ENCODE measurements at places on chromosomes 4 and X.

- no peak for DNase-seq
Observed at GRCh38 chr4:181078196-181078595, 1165.0 kb upstream of the TENM3 start.

DNA sequence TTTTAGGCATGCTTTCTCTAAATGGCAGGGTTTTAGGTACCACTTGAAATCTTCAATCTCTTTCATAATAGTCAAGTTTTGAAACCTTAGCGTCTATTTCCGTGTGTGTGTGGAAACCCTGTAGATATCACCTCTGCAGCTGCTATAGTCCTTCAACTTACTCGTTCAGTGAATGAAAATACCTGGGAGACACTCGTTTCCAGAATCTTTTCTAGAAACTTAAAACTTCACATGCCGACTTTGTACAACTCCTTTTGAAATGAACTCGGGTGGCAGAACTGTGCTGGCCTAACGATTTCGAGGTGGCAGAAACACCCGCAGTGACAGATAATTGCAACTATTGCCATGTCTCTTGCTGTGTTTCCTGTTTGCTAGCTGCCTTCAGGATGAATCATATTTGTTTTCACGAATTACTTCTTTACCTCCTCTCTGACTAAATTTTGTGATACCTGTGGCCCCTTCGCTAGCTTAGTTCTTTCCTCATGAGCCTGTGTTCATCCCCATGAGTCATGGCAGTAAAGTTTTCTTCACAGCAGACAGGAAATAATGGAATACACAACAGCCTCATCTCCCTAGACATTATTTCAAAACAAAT, 104.7 kb upstream of the SMIM10 start:
- DNase-seq: no peak

DNA sequence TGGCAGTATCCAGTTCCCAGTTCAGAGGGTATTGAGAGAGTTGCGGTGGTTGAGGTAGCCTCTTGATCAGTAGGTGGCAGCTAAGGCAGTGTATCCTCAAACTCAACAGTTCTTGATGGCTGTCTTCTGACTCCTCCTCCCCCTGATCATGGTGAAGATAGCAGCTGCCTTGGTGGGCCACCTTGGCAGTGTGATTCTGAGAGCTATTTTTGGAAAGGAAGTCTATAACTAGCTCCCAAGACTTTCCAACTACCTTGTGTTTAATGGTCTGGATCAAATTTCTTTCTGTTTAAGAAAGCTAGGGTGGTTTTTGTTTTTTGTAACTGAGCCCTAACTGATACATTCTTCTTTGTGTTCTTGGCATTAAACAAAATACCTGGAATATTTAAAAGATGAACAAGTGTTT, 10.5 kb upstream of the TBC1D19 start:
- DNase-seq: peak; percentile 83

GRCh38 chrX:144730471-144730870, 516.8 kb upstream of the SPANXN1 start:
- DNase-seq: no peak

- DNase-seq: no peak
Observed at GRCh38 chr4:67941074-67941473, 22.2 kb downstream of the TMPRSS11A start.

DNA sequence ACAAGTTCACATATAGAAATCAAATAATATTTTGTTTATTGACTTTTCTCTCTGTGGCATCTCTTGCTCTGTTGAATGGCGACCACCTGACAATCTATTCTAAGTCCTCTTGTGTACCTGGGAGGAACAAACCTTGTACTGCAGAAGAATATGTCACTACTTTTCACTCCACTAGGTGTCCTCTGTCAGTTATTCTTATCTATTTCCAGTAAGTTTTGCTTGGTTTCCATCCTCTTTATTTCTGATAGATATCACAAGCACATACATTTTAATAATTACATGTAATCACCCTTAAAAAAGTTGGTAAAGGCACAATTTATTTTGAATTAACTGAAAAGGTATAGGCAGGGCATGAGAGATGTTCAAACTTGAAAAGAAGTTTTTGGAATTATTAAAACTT, 238.4 kb downstream of the SNCA start:
- peak; percentile 5 for DNase-seq

GRCh38 chrX:108947205-108947604, 210.8 kb upstream of the IRS4 start:
- DNase-seq: no peak

GRCh38 chrX:101462892-101463291, 22.4 kb upstream of the ARMCX4 start:
- DNase-seq: peak; percentile 55

DNA sequence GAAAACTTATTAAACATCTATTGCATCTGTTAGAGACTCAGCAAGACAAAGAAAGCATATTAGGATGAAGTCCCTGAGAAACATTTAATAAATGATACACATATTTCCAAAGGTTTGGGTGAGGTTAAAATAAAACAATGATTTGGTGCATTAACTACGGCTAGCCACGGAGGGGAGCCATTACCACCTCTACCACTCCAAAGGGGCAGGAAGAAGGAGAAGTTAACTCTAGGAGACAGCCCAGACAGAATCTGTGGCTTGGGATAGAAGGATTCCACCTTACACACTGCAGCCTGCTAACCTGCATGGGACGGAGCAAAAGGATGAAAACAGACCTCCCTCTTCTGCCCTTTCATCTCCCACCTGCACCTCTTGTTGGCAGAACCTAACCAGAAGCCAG, 189.1 kb upstream of the C1QTNF7 start:
- peak; percentile 60 for DNase-seq

DNA sequence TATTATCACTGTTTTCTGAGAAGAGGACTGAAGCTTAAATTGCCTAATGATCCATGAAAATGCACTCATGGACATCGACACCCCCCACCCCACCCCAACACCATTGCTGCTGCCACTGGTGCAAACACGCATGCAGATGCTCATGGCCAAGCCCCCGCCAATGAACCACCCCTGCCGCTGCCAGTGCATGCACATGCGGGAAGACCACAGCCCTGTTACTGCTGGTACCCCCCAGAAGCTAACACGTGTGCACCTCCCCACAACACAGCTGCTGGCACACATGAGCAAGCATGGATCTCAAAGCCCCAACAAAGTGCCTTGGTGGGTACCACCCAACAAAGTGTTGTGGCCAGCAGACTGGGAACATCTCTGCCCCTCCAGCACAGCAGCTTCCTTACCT, 594.1 kb upstream of the FAT1 start:
- no peak for DNase-seq

DNA sequence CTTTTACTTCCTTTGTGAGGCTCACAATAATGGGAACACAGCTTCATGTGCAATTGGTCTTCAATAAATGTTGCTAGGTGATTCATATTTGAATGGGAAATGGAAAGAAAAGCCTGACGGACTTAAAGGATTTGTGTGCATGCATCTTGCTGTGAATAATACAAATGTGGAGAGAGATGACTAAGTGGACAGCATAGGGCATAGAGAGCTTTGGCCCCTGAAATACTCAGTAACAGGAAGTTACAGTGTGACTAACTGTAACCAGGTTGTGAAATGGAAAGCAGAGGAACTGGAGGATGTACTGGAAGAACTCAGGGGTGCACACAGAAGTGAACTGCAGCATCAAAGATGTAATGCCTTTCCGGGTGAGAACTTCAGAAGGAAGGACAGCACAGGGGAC, 206.7 kb downstream of the MGST2 start:
- DNase-seq: peak; percentile 16

DNA sequence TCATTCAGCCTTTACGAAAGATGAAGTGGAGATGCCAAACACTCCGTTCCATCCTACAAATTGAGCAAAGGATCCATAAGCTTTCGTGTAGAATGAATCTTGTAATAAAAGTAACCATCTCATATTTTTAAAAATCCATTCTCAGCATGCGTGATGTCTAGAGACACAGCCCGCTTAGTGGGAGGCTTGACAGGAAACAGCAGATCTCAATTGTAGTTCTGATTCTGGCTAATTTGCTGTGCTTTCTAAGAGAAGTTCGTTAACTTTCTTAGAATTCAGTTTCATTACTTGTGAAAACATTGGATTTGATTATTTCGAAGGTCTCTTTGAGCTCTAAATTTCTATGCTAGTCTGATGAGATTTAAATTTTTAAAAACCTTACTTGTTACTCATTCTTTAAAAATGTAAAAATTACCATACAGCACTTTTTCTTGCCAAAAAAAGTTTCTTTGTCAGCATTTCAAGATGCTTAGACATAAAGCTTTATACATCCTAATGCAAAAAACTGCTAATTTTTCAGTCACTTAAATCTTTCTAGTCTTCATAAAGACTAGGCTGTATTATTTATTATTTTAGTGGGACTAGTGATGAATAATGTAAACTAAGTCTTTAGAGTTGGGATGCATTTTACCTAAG, 66.9 kb upstream of the NEIL3 start:
- DNase-seq: no peak

DNA sequence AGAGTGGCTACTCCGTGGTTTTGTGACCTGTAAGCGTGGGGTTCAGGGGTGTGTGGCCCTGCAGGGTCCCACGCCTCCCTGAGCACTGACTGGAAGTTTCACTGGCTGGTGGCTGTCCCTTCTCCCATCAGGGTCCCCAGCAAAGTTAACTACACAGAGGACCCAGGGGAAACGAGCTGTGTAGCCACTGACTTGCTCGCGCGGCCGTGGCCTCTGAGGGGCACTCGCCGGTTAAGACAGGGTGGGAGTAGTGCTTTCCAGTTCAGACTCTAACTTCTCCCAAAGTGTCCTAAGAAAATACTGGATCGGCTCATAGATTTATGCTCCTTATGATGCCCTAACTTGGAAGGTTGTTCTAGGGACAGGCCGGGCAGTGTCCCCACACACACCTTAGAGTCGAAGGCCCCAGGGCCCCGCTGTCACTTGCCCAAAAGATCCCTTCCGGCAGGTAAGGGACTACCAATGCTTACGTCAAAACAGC, 28.2 kb downstream of the NELFA start:
- no peak for DNase-seq

GRCh38 chrX:65813245-65813644, 145.8 kb downstream of the MSN start:
- no peak for DNase-seq

GRCh38 chr4:3431446-3431993, 10.2 kb upstream of the HGFAC start:
- DNase-seq: no peak

DNA sequence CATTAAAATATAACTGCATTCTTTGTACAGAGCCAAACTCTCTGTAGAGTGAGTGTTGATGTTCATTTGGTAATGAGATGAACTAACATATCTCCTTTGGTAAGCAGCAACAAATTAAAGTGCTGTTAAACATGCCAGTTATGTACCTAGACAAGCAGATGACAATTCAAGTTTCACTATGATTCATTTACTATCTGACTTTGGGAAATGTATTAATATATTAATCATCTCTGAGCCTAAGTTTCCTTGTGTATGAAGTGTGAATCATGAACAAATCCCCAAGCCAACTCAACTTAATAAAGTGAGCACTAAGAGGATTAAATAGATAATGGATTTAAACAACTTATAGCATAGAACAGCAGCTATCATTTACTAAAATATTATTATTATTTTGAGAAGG, 1044.2 kb downstream of the GLUD2 start:
- DNase-seq: no peak

DNA sequence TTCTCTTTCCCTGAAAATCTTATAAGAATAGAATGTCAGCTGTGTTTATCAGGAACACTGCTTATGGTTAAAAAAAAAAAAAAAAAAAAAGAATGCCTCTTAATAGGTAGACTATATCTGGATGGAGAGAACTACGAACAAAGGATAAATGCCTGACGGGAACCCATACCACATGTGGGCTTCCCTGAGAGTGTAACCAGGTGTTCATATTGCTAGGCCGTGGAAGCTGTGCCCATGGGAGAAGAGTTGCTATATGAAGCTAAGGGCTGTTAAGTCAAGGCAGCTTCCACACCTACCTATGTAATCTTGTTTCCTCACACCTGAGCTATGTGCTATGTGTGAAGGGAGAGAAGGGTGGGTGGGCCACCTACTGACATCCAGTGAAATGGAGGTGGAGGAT, 27.3 kb downstream of the TMEM184C start:
- DNase-seq: no peak

DNA sequence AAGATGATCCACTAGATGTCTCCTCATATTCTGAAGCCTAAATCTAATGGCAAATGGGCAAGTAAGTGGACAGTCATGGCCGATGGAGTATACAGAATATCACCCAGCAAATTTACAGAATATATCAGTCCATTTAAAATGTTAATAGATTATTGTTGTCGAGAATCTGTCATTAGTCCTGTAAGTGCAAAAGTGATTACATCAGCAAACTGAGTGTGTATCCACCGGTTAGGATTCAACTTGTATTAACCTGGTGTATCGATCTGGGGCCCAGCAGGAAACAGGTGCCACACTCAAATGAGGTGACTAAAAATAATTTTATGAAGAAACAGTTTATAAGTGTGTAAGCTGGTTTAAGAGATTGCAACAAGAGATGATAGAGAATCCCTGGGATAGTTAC, 367.9 kb upstream of the FAM47C start:
- DNase-seq: no peak

DNA sequence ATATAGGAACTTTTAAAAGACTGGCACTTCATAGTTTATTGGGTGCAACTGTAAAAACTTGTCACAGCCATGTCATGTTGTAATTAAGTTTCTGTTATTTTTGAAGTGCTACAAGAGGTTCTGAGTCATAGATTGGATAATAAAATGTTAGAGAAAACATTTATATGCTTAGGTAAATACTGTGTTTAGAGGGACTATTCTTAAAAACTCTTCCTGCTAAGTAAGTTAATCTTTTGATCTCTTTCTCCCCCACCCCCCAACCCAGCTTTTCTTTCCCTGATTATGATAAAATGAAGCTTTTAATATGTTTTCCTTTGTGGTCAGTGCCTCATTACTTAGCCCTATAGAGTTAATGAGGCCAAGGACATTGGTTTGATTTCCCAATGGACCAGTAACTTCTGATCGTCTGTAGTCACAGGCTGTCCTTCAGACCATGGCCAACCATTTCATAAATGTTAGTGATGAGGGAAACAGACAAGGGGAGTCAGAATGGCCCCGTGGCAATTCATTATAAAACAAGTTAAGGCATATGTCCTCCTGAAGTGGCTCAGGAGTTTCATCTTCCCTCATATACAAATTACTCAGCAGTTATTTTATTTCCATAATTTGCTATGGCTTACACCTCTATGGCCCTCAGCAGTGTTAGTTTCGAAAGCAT, 3.9 kb upstream of the PDLIM5 start:
- no peak for DNase-seq

GRCh38 chr4:30208731-30209435, 511.3 kb upstream of the PCDH7 start:
- no peak for DNase-seq

- peak; percentile 28 for DNase-seq
Observed at GRCh38 chr4:54999003-54999402, 126.4 kb downstream of the KDR start.

DNA sequence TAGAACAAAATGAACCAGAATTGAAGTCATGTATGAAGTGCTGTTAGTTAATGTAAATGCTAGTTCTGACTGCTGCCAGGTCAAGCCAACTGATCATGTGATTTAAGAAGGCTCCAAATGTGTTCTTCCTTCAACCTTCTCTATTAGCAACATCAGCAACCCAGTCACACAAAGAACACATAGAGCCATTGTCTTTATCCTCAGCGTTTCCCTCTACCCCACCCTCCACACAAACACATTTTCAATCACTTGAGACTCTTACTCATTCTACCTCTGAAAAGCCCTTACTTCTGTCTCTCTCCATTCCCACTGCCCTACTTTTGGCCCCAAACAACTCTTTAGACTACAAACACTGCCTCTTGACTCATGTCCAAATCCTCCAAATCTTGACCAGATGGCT, 89.7 kb upstream of the KDR start:
- no peak for DNase-seq

GRCh38 chr4:23134331-23134730, 441.6 kb downstream of the GBA3 start:
- DNase-seq: no peak
